ENCODE measurements at places on chromosomes 1 and 21.
A peak's percentile ranks its signal among the peaks of the same experiment; 100 is the strongest.

GRCh38 chr1:67188137-67188536, 21.9 kb downstream of the IL23R start:
- DNase-seq = no peak

- no peak for DNase-seq
Measured at GRCh38 chr1:17045150-17045549, 8.7 kb downstream of the SDHB start.

- no peak for DNase-seq
Measured at GRCh38 chr1:57017200-57017599, 51.4 kb upstream of the C8B start.

DNA sequence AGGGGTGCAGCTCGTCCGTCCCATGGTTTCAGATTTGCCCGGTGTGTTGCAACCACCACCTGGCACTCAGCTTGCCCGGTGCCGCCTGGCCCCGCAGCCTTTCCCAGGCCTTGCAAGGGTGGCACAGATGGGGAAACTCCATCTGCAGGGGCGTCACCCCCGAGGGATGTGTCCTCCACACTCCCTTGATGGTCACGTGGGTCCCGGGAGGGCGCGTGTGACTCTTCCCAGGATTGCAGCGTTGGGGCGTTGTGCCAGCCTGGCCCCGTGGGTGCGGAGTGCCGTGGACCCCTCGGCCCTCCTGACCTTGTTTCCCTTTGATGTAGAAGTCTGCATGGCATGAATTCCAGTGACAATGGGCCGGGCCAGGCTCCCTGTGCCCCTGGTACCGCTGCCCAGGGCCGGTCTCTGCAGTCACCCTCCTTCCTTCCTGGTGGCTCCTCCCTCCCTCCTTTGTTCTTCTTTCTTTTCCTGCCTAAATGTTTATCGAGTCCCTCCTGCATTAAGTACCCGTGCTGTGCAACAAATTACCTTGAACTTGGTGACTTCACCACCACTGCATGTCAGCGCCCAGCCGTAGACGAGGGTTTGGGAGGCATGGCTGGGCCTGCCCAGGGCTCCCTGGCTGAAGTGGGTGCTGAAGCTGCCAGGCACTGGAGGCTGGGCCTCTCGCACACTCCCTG, 22.9 kb downstream of the RRP1 start:
- no peak for DNase-seq

DNA sequence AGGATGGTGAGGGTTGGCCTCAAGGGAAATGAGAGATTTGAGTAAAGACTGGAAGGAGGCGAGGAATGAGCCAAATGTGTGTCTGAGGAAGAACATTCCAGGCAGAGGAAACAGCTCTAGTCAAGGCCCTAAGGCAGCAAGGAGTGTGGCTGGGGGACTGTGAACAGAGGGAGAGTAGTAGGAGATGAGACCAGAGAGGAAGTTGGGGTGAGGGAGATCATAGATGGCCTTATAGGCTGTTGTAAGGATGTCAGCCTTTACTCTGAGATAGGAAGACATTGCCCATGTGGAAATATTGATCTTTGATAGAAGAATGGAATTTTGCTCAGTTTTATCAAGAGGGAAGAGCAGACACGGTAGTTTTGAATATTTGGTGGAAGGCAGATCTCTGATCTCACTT, 55.2 kb upstream of the ARTN start:
- DNase-seq = no peak

- DNase-seq = no peak
Measured at GRCh38 chr1:217369996-217370551, 260.8 kb downstream of the GPATCH2 start.

DNA sequence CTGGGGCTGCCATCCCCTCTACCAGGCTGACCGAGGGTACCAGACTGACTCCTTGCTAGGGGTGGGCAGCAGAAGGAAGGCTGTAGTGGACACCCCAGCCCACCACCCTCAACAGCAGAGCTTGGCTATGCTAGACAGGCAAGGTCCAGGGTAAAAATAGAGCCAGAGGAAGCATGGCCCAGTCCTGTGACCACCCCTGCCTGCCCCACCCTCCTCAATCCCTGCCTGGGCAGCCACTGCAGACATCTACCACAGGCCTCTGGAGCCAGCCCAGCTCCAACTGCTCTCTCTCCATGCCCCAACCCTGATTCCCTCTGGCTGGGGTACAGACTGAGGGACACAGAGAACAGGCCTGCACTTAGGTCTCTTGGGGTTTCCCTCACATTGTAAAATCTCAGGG, 1.7 kb downstream of the S100A1 start:
- DNase-seq = no peak

- no peak for DNase-seq
Measured at GRCh38 chr1:185014941-185015340, 30.4 kb upstream of the RNF2 start.

GRCh38 chr1:24898152-24898908, 31.7 kb downstream of the RUNX3 start:
- DNase-seq = no peak

GRCh38 chr1:19606817-19607642, 37.1 kb upstream of the NBL1 start:
- DNase-seq = no peak

DNA sequence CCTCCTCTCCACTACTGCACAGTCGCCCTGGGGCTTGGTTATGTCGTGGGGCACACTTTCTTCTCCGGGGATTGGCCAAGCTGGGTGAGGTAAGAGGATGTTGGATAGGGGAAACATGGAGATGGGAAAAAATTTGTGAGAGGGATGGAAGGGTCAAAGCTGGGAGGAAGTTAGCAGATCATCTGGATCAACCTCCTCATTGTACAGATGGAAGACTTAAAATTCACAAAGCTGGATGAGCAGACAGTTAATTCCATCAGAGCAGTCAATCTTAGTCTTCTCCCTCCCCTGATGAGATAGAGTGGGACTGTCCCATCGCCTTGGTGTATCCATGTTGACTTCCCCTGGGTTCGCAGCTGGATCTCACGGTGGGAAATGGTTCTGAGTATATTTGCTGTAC, 69.6 kb upstream of the CNTN2 start:
- DNase-seq = no peak

DNA sequence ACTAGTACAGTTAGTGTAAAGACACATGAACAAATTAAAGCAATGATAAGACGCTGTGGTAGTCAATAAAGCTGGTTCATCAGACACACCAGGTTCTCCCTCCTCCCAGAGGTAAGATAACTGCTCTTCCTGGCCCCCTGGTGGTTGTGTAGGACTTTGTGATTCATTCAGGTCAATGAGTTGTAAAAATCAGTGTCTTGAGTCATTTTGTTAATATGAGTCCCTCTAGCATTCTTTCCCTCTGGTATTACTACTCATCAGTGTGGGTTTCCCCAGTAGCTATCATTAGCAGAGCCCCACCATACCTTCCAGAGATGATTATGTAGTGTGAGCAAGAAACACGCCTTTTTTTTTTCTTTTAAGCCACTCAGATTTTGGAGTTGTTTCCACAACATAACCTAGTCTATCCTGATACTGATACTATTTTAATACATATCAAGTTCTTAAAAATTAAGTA, 3.6 kb upstream of the SETDB1 start:
- DNase-seq = peak; percentile 56

- no peak for DNase-seq
Measured at GRCh38 chr1:208065862-208066261, 154.9 kb upstream of the CD34 start.

- DNase-seq = no peak
Measured at GRCh38 chr21:42285569-42286245, 29.5 kb downstream of the TFF3 start.

GRCh38 chr1:4685523-4685865, 31.1 kb downstream of the AJAP1 start:
- DNase-seq = no peak

- DNase-seq = no peak
Measured at GRCh38 chr1:224615861-224616755, at the start of gene CNIH3. TSS of gene CNIH3 (plus strand) at chr1:224616317. CDS start at chr1:224617175, 858 bp downstream.

DNA sequence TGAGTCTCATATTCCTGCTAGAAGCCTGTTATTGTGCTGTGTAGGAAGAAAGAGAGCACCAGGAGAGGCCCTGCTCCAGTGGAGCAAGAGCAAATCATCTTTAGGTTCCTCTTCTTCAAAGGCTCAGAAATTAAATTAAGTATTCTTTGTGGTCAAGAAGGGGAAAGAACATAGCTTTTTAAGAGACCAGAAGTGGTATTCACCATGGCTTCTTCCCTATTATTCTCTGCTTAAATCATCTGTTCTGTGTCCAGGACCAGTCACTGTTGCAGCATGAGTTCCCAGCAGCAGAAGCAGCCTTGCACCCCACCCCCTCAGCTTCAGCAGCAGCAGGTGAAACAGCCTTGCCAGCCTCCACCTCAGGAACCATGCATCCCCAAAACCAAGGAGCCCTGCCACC, 1.1 kb downstream of the SPRR1B start:
- DNase-seq = no peak

DNA sequence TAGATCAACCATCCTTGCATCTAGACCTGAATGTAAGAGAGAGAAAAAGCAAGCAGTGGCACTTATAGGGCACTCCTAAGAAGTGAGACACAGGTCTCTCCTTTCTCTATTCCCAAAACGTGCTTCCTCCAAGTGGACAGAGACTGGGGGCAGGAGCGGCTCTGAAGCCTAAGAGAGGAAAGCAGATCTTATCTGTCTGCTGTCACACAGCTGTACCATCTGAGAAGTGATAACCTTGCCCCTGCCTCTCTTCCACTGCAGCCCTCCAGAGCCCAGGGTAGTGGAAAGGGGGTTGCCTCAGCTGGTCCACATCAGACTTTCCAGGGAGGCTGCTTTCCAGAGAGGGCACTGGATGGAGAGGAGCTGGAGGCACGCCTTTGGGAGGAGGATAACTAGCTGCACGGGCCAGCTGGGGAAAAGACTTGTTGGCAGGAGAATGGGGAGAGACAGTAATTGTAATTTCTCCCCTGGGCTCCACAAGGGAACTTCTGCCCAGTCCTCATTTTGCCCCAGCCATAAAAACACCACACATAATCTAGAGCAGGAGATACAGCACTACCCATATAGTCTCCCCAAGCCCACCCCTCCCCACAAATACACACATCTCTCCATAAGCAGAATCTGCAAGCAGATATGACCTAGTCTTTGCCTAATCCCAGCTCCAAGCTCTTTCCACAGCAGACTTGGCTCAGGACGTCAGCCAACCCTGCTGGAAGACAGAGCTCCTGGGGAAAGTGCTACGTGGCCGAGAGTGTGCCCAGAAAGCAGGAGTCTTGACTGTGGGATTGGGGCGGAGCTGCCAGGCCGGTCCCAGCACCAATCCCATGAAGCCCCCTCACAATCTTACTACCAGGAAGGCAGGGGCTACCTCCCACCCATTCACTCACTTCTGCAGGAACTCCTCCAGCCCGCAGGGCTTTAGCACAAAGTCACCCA, 31.2 kb downstream of the PIK3C2B start:
- DNase-seq = no peak

DNA sequence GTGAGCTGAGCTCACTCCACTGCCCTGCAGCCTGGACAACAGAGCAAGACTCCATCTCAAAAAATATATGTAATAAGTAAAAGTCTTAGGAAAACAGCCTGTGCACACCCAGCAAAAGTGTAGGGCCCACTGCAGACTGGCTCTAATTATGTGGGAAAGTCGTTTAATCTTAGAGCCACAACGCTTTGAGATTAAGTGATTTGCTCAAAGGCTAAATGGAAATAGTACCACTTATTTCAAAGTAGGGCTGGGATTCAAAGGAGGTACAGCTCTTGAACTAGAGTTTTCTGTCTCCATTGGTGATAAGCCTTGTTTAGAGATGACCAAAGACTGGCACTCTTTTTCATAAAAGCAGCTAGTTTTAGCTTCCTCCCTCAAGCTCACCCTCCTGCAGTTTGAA, 2.2 kb downstream of the TACSTD2 start:
- DNase-seq = no peak

DNA sequence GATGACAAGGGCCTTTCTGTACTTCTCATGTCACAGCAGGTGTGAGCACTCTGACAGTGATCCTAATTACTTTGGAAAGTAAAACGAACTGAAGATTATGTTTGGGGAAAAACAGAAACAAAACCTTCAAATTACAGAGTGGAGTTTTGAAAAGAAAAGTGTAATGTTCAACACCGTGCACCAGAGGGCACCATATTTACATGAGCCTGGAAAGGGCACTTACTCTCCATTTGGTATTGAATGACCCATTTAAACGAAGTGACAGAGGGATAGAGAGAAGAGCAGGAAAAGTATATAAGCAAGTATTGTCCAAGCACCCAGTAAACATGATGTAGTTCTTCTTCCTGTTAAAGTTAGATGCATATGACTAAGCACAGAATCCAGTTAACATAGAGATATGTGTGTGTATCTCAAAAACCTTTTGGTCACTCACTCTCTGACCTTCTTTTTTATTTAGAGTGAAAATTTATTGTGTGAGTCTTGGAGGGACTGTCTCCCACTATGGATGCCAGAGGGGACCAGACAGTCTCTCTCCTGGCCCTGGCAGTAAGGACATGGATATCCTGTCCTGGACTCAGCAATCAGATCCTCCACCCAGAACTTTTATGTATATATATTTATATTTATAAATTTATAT, 3.8 kb upstream of the RGSL1 start:
- DNase-seq = peak; percentile 4

GRCh38 chr1:219099307-219099706, 74.4 kb upstream of the LYPLAL1 start:
- no peak for DNase-seq

- DNase-seq = no peak
Measured at GRCh38 chr1:34739613-34740012, 15.2 kb upstream of the GJB5 start.

All from stimulated activated CD4-positive, alpha-beta T cell treated with anti-CD3 and anti-CD28 coated beads, Interleukin-1b, Interleukin-23, amount 100 ng/mL, for 1 hour (primary cell).